ENCODE measurements at places on chromosomes 11 and 22. TPM values are rescaled to one million over a fixed set of nuclear protein-coding genes. Genes with fewer than 3 reads are reported as not detected.

DNA sequence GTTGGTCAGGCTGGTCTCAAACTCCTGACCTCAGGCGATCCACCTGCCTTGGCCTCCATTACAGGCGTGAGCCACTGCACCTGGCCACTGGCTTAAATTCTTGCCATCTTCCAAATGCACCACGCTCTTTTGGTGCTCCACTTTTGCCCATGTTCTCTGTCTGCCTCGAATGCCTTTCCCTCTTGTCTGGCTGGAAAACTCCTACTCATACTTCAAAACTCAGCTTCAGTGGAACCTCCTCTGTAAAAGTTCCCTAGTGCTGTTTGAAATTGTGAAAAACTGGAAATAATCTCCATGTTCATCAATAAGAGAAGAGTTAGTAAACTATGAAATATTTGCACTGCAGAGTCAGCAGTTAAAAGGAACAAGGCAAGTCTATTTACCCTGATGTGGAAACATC is 11.5 kb downstream of the VWCE start:
- no peak for DNase-seq

TRIM6 gene
- 6.3 TPM for total RNA-seq

DNA sequence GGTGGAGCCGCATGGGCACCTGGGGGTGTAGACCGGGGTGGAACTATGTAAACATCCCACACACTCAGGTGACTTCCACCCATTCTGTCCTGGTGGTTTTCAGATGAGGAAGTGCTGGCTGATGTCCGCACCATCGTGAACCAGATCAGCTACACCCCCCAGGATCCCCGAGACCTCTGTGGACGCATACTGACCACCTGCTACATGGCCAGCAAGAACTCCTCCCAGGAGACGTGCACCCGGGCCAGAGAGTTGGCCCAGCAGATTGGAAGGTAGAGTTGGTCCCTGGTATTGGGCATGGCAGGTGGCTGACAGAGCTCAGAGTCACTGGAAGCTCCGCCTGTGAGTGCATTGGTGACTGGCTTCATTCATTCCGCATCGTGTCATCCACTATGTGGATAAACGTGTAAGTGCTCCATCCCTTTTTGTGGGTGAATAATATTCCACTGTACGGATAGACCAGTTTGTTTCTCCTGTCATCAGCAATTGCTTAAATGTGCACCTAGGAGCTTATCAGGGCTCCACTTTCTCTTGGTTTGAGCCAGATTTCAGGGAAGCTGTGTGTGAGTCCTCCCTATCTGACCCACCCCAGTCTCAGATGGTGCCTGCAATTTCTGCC is 29.9 kb downstream of the NADSYN1 start:
- no peak for DNase-seq

DNA sequence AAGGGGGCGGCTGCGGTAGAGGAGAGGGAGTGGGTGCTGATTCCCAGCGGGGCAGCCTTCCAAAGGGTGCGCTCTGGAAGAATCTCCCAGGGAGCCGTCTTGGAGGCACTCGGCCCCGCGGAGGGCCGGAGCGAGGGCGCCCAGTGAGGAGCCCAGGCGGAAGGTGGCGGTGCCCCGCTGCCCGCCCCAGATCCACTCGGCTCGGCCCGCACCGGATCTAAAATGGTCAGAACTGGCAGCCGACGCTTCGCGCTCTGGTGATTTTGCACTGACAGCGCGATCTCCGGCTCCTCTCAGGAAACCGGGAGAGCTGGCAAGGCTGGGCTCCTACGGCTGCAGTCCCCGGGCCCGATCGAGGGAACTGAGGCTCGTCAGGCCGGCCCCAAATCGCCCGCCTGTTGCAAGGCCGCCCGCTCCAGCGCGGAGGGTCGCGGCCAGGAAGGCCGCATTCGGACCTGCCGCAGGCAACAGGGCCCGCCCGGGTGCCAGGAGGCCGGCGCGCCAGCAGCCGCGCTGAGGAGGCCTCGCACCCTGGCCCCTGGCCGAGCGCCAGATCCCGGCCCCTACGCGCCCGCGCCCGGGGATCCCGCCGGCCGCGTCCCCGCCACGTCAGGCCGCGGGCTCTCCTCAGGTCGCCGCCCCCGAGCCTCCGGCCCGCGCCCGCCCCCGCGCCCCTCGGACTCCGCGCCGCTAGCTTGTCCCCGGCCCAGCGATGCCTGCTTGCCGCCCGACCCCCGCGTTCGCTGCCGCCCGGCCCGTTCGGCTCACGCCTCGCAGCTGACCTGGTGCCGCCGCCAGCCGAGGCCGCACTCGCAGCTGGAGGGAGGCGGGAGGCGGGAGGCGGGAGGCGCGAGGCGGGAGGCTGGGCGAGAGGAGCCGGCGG is at the start of gene KLHL22:
TSS of gene KLHL22 (minus strand) at position 818 of the 883 bp plus-strand sequence. CDS start 6,584 bp downstream, outside the sequence.
- no peak for DNase-seq

ZBED5 gene
- 17.5 TPM for total RNA-seq

GRCh38 chr22:45997077-45997776 is 20.3 kb upstream of the WNT7B start:
- peak; percentile 37 for DNase-seq

- no peak for DNase-seq
Observed at GRCh38 chr11:20559523-20560300, 39.7 kb upstream of the SLC6A5 start.

TENM4 gene
- 12.6 TPM for total RNA-seq

DNA sequence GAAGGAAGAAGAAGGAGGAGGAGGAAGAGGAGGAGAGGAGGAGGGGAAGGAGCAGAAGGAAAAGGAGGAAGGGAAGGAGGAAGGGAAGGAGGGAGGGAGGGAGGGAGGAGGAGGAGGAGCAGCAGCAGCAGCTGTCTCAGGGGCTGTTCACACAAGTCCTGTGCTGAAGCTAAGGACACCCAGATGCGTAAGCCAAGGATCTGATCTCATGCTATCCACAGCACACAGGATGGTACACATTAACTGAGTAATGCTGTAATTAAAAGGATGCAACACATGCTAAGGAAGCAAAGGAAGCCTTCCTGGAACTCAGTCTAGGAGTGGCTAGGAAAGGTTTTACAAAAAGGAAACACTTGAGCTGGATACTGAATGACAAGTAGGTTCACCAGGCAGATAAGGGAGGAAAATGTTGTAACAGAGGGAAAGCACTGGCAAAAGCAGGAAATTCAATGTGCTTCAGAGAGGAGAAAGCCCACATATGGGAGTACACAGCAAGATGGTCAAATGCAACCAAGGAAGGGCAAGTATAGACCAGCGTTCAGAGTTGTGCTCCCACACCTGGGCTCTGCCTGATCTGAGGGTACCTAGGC is 32.0 kb downstream of the TRIM66 start:
- no peak for DNase-seq

- DNase-seq = no peak
Observed at GRCh38 chr11:116807601-116808261, 15.4 kb downstream of the APOA4 start.

DNA sequence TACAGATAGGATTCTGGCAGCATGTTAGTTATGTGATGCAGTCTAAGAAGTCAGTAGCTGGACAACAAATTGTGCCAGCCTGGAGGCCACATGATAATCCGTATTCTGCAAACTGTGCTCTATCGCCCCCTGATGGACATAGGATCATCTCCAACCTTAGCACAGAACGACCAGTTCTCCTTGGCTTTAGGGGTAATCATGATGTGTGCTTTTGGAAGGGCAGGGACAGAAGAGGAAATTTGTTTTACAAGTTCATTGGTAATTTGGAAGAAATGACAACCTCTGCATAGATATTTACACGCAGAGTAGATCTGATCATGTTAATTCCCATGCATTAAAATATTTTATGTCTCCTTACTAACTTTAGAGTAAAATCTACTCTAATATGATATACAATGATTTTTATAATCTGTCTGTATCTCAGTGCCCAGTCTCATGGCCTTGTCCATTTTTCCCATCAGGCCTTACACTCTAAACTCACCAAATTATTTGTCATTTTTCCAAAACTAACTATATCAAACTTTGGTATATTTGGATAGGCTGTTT is 12.1 kb downstream of the OR10D3 start:
- peak; percentile 23 for DNase-seq

GRCh38 chr22:49855251-49855911 is 1.7 kb downstream of the ZBED4 start:
- DNase-seq = no peak

GRCh38 chr11:76094740-76095139 is 111.6 kb downstream of the WNT11 start:
- DNase-seq = no peak

DNA sequence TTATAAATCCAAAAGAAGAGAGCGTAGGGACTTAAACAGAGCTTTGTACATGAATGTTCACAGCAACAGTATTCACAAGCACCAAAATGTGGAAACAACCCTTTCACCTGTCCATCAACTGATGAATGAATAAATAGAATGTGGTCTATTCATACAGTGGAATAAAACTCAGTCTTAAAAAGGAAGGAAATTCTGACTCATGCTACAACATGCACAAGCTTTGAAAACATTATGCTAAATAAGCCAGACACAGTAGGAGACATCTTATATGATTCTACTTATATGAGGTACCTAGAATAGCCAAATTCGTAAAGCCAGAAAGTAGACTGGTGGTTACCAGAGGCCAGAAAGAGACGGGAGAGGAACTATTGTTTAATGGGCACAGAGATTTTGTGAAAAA is 74.3 kb downstream of the SHANK2 start:
- no peak for DNase-seq

CHADL gene
- total RNA-seq = 0.87 TPM

APOL5 gene
- total RNA-seq = not detected

DERL3 gene
- total RNA-seq = 0.12 TPM

DNA sequence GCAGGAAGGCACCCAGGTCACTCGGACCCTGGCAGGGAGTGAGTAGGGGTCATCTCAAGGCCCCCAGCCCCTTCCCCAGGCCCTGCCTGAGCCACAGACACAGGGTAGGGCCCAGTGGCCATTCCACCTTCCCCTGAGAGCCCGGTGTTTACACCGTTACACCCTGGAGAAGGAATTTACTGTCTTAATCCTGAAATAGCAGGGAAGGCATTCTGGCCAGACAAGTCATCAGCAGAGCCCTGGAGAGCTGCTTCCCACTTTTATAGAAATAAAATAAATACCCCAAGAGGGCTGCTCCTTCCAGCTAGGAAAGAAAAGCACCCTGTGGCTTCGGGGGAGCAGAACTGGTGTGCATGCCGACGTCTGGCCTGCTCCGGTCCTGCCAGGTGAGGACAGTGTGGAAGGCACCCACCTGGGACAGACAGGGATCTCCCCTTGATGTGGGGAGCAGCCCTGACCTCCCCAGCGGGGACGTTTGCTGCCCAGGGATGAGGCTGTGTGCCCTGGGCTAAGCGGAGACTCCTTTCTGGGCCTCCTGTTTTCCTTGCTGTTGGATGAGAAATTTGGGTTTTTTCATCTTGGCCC is 180.0 kb downstream of the MN1 start:
- DNase-seq = no peak

DNA sequence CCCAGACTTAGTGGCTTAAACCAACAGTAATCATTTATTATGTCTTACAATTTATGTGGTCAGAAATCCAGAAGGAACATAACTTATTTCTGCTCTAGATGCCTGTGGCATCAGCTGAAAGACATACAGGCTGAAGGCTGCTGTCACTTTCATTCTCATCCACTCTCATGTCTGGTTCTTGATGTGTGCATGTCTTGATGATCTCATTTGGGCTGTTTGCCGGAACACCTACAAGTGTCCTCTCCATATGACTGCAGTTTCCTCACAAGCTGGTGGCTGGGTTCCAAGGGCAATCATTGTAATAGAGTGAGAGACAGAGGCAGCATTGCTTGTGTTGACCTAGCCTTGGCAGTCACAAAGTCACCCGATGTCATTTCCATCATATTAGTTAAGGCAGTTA is 1375.9 kb upstream of the RAG2 start:
- DNase-seq = no peak

GRCh38 chr22:20438678-20439492 is 1.3 kb upstream of the SCARF2 start:
- no peak for DNase-seq

GRCh38 chr11:47355283-47356128 is 3.0 kb upstream of the MYBPC3 start:
- DNase-seq = peak; percentile 38

PKDREJ gene
- not detected for total RNA-seq

Data from epithelial cell of proximal tubule (primary cell).